H9 (cell line): ENCODE measurements at places on chromosomes 1 and 21.

DNA sequence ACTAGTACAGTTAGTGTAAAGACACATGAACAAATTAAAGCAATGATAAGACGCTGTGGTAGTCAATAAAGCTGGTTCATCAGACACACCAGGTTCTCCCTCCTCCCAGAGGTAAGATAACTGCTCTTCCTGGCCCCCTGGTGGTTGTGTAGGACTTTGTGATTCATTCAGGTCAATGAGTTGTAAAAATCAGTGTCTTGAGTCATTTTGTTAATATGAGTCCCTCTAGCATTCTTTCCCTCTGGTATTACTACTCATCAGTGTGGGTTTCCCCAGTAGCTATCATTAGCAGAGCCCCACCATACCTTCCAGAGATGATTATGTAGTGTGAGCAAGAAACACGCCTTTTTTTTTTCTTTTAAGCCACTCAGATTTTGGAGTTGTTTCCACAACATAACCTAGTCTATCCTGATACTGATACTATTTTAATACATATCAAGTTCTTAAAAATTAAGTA, 3.6 kb upstream of the SETDB1 start:
- no peaks in the 10 kb centered on the region for H3K27me3 ChIP-seq
- H3K27ac ChIP-seq: no peak overlapping the region
- peaks cover 8% of the 10 kb centered on the region for H3K36me3 ChIP-seq
- 0 out of 2 replicates have a peak, but pooled peaks cover 2% of the 10 kb centered on the region for H3K4me1 ChIP-seq
- H3K4me3 ChIP-seq: no peak overlapping the region

GRCh38 chr1:50620680-50621329, 197.6 kb upstream of the DMRTA2 start:
- H3K4me1 ChIP-seq: peaks cover 4% of the 10 kb centered on the region; the same call in 1 of the 2 replicates
- no peaks in the 10 kb centered on the region for H3K27me3 ChIP-seq
- H3K27ac ChIP-seq: no peak overlapping the region
- H3K4me3 ChIP-seq: no peak overlapping the region; the same call in 2 of the 3 replicates
- H3K36me3 ChIP-seq: peaks cover 4% of the 10 kb centered on the region
- peak; percentile 63 for DNase-seq

DNA sequence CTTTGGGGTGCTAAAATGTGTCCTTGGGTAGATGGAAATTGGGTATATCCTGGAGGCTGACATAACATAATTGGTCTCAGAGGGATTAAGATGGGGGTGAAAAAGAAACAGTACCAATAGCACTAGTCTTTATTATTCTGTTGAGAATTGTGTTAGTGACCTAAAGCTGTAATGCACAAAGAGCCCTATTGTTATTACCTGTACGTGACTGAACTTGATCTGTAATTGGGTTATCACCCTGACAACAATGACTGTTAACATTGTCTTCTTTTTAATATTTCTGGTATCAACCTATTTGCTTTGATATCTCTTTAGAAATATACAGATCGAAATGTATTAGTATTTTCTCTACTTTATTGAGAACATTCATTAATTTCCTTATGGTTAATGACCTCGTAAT, 147.6 kb downstream of the NEK7 start:
- H3K27ac ChIP-seq: no peak overlapping the region
- no peak for DNase-seq
- no peaks in the 10 kb centered on the region for H3K36me3 ChIP-seq
- no peaks in the 10 kb centered on the region for H3K4me1 ChIP-seq
- H3K4me3 ChIP-seq: no peak overlapping the region
- no peaks in the 10 kb centered on the region for H3K27me3 ChIP-seq

DNA sequence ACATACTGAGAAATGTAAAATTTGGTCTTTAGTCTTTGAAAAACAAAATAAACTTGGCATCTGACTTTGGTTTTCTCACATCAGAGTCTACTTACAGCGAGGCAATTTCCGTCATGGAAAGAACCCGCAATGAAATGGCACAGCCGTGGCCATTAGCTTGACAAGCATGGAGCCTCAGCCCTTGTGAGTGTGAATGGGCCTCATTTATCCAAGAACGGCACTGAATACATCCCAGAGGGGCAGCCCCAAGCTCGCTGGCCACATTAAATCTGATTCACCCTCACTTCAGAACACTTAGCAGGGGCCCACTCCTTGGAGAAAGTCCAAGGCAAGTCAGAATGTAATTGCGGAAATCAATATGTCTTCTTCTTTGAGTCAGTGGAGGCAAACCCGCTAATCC, 64.8 kb downstream of the ERG start:
- no peaks in the 10 kb centered on the region for H3K4me1 ChIP-seq
- H3K27ac ChIP-seq: no peak overlapping the region
- no peak overlapping the region for H3K4me3 ChIP-seq
- no peaks in the 10 kb centered on the region for H3K27me3 ChIP-seq
- no peaks in the 10 kb centered on the region for H3K36me3 ChIP-seq

DNA sequence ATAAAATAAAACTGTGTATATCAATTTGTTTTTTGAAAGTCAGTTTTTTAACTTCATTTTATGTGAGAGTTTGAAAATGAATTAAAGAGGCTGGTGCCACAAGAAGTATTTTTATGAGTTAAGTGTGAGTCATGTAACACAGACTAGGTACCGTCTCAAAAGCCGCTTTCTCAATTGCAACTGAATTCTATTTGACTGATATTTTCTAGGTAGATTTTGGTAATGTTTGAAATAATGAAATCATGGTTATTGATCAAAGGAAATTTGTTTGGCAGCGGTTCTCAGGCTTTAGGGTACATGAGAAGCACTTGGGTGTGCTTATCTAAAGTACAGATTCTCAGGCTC, 4.6 kb downstream of the SNX27 start:
- peaks cover 2% of the 10 kb centered on the region for H3K36me3 ChIP-seq
- no peak overlapping the region for H3K4me3 ChIP-seq
- H3K27me3 ChIP-seq: no peaks in the 10 kb centered on the region
- DNase-seq: no peak
